ENCODE measurements at places on chromosomes 7 and 10.

GRCh38 chr7:56033671-56034432 is 17.4 kb downstream of the PSPH start:
- ATAC-seq = peak; percentile 94

GRCh38 chr7:154770962-154771361 is 232.0 kb downstream of the PAXIP1 start:
- ATAC-seq = no peak

- ATAC-seq = peak; percentile 1
Measured at GRCh38 chr10:97498841-97499560, at the start of gene UBTD1. Gene UBTD1, plus strand, starts transcription at chr10:97498924. Its CDS starts 280 bp downstream, at chr10:97499204.

GRCh38 chr7:47119261-47119865 is 462.5 kb downstream of the TNS3 start:
- no peak for ATAC-seq

DNA sequence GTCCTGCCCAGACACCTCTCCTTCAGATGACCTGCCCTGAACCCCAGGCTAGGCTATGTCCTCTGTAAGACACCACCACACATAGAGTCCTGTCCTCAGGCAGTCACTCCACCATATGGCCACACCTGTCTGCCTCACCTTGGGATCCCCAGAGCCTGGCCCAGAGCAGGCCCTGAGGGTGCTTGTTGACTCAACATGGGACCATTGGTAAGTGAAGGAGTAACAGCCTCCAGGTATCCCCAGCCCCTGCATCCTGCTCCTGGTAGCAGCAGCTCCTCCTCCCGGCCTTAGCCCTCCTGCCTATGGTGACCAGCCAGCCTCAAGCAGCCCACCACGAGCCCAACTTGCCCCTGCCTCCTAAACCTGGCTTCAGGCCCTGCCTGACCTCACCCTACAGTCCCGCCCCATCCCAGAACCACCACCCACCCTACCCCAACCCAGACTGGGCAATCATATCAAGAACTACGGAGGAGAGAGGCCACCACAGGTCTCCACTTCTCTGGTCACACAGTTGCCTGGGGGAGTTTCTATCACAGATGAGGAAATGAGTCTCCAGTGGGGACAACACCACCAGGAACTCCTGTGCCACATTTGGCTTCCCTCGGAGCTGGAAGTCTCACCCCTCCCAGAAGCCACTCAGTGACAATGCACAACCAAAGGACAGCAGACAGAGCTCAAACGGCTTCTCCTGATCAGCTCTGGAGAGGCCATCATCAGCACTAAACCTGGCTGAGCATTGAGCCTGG is 136.6 kb downstream of the GRID1 start:
- ATAC-seq = no peak

GRCh38 chr10:103748020-103748419 is 107.4 kb downstream of the SH3PXD2A start:
- no peak for ATAC-seq

DNA sequence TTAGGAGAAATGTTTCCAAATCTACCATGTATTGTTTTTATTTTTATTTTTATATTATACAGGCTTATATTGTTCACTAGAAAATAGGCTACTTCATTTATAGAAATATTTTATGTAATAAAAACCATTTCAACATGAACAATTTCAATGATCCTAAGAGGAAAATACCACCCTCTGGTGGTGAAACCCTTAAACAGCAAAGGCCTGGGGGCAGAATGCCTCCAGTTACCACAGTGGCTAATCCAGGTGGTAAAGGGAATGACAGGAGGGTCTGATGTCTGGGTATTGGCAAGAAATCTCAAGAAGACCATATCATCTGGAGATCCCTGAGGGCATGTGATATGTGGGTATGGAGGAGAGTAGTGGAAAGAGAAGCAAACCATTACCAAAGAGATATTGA is 19.3 kb downstream of the MACC1 start:
- ATAC-seq = no peak

DNA sequence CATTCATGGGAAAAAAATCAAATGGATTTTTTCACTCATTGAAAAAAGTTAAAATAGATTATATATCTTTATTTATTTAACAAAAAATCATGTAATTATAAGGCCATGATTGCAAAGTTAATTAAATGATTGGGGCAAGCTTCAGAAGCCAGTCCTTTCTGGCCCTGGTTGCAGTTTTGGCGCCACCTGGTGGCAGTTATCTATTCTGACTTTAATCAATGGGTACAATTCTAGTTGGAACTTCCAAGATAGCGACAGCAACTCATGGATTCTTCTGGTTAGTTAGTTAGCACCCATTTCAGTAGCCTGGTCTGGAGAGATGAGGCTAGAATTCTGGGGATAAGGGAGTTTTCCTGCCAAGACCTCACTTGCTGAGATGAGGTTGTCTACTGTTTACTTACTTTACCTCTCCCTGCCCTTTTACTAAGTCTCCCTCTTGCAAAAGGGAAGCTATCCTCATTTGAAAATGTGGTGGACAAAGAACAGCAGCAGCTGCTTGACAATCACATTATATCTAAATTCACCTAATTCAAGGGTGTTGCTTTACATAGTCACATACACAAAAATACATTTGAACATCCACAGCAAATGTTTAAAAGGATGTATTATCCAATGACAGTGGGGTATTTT is 42.3 kb downstream of the NOC3L start:
- ATAC-seq = no peak

- peak; percentile 68 for ATAC-seq
Measured at GRCh38 chr7:121273467-121274167, 55.2 kb upstream of the WNT16 start.

DNA sequence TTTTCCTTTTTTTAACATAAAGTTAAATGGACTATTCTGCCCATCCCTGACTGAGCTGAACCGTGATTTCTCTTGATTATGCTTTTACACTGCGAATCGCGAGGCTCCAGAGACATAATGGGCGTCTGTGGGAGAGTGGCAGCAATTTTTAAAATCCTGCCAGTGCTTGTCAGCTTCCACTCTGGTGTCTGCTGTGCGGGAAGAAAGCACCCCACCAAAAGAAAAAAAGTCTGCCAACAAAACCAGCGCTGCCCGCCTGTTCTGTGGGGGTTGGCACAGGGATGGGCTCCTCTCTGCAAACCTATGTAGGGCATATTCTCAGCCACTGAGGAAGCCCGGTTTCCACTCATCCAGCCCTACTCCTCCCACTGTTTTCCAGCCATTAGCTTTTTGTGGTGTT is 592.3 kb upstream of the GALNT17 start:
- no peak for ATAC-seq

DNA sequence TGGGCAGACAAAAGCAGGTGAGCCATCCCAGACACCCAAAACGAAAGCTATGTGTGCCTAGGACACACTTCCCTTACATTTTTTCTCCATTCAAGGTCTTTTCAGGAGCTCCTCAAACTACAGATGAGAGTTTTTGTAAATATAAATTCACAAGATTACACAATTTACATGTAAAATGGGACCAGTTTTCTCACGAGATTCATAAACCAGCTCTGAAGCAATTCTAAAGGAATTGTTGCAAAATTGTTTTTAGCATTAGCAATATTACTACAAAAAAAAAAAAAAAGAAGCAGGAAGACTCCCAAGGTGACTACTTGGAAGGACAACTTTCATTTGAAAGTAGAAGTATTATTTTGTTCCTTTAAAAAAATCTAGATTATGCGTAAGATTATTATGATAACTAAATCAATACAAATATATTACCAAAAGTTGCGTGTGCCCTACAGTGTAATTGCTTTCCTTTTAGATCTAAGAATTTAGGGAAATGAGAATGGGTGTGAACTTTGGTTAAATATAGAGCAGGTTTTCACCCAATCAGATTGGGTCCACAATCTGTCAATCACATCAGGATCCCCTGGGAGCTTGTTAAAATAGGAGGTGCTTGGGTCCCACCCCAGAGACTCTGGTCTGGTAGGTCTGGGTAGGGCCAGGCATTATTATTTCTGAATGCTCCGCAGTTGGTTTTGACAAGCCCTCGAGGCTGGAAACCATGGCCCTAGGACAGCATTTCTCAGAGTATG is 72.2 kb downstream of the TBXAS1 start:
- ATAC-seq = peak; percentile 83

DNA sequence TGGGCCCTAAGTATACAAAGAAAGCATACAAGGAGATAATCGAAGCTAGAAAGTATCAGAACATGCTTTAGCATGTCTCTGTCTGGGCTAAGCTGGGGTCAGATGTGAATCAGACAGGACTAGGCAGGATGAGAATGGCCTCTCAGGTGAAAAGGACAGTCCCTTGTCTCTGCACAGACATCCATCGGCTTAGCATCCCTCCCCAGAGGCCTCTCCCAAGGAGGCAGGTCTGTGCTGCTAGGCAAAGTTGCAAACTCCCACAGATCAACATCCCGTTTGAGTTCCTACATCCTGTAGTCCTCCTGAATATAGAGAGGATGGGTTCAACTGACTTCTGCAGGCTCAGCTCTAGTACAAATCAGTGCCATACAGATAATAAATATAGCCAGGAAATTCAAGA is 24.5 kb downstream of the CHST15 start:
- no peak for ATAC-seq

DNA sequence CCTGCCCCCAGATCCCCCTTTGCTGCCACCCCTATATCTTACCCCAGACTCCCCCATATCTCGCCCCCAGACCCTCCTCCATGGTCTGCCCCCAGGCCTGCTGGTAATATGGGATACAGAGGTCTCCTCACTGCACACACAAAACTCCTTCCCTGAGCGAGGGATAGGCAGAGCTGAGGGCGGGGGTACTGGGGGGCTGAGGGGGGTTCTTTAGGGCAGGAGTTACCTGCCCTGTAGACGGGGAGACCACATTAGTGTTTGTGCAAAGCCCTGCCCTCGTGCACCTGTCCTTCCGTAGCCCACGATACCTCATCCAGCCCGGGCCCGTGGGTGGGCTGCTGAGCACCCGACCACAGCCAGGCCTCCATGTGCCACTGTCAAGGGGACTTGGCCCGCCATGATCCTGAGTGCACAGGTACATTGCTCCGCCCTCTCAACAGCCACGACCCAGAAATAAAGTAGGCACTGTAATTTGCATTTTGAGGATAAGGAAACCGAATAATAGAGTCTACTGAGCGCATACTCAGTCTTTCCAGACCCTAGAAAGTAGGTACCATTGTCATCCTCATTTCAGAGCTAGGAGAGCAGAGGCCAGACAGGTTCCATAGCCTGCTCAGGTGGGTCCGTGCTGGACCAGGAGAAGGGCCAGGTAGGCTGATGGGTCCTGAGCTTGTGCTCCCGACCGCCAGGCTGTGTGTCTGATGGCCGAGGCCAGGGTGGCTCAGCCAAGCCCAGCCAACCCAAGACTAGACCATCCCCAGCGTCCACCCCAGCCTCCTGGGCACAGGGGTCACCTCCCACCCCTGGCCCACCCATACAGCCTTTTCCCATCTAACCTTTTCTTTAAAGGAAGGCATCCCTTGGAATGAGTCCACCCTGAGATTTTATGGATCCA is 115.2 kb downstream of the LHPP start:
- no peak for ATAC-seq

DNA sequence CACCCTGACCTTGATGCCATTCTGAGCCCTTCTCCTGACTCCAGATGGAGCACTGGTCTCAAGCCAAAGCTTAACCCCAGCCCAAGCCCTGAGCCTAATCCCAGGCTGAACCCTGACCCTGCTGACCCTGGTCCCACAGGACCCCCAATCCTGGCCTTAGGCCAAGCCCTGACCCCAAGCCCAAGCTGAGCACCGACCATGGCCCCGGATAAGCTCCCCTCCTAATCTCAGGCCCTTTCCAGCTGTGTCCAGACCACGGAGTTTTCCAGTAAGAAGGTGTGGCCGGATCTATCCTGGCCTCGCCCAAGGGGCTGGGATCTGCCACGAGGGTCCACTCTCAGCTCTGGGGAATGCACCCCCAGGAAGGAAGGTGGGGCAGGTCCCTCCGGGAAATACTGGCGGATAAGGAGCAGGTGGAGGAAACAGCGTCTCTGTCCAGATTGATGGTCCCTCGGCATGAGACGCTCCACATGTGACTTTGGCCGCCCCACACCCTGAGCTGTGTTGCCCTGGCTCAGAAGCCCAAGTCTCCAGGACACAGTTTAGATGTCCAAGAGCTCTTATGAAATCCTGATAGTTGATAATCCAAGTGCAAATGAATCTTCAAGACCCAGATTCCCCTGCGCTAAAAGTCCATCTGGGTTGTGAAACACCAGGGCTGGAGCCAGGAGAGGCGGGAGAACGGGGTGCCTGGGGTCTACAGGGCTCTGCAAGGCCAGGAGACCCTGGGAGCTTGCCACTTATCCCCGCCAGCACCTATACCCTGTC is 10.4 kb downstream of the ELN start:
- no peak for ATAC-seq

- ATAC-seq = no peak
Measured at GRCh38 chr10:127414024-127414423, 135.1 kb upstream of the NPS start.

DNA sequence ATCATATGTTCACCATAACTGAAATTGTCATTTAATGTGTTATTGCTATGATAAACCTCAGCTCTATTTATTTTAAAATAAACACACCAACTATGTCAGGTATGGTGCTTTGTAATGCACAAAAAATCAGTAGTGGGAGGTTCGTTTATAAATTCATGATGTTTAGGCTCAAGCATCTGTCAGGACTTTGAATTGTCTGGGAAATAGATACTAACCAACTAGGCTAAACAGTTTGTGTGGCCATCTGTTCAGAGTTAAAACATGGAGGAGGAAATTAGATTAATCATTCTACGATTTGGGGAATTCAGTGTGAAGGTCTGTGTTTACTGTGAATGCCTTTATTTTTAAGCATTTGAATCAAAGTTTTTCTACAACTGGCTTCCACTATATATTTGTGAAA is 212.6 kb upstream of the FZD8 start:
- ATAC-seq = no peak

DNA sequence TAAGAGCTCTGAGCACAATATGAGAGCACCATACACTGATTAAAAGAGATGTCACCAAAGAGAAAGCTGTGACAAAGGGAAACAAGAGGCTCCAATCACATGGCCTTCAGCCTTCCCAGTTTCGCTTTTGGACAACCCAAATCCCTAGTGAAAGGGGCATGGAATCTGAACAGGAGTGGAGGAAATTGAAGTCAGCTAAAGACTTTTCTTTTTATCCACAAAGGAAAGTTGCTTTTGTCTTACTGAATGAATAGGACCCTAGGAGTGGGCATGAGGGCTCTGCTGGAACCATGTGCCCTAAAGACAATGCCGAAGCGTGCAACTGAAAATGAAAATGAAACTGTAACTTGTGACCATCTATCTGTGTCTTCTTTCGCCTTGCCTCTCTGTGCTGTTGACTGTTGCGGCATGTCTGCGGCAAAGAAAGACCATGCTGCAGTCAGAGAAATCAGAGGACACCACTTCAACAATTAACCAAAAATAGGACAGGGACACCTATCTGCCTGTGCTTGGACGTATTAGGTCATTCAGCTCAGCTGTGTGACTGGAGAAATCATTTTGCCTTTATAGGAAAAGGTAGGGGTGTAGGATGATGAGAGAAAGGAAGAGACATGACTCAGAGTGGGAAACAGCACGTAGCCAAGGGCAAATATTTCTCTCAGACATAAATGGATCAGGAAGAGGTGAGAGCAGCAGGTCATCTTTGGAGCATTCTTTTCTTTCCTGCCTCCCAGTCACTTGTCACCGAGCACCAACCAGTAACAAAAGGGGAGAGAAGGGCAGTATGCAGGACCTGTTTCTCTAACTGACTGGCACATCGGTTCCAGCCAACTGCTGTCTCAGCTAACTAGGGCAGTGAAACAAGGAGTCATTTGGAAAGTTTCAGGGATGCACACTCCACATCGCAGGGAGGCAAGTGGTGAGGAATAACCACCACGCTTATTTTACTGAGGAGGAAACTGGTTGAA is 12.3 kb downstream of the CAV2 start:
- ATAC-seq = peak; percentile 96

GRCh38 chr7:47252675-47253074 is 329.2 kb downstream of the TNS3 start:
- no peak for ATAC-seq

Data from stimulated activated memory B cell treated with anti-CD40 and anti-IgM and Interleukin-4, amounts not matched to agents 10 μg/mL and 1 μg/mL and 100 μg/mL, for 72 hours (primary cell).